ENCODE measurements at places on chromosomes 1 and 21.
A peak's percentile ranks its signal among the peaks of the same experiment; 100 is the strongest.

GRCh38 chr1:65156910-65157545, 9.0 kb downstream of the AK4 start:
- DNase-seq, result no peak

DNA sequence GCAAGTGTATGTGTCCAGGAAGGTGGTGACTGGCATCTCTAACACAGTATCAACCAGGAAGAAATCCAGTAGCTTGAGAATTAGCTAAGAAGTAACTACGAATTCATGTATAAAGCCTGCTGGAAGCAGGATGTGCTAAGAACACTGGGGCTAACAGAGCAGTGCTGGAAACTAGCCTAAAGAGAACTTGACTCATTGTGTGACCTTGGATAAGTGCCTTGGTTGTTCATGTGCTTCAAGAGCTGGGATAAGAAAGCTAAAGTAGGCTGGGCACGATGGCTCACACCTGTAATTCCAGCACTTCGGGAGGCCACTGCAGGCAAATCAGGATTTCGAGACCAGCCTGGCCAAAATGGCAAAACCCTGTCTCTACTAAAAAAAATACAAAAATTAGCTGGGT, 186.9 kb downstream of the RRAGC start:
- no peak for DNase-seq

DNA sequence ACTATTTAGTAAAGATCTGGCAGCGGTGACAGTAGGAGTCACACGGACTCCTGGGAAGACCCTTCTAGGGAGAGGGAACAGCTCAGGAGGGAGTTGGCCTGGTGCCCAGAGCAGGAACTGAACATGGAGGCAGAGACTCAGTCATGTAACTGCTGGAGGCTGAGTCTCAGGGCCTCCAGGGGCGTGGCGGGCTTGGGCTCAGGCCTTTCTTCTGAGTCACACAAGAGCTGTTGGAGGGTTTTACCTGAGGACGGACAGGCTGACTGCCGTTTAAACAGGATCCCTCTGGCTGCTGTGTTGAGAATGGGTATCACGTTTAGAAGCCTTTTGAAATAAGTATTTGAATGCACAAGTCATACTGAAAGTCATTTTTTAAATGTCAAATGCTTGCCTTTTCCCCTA, 7.2 kb upstream of the ETS2 start:
- DNase-seq, result no peak

DNA sequence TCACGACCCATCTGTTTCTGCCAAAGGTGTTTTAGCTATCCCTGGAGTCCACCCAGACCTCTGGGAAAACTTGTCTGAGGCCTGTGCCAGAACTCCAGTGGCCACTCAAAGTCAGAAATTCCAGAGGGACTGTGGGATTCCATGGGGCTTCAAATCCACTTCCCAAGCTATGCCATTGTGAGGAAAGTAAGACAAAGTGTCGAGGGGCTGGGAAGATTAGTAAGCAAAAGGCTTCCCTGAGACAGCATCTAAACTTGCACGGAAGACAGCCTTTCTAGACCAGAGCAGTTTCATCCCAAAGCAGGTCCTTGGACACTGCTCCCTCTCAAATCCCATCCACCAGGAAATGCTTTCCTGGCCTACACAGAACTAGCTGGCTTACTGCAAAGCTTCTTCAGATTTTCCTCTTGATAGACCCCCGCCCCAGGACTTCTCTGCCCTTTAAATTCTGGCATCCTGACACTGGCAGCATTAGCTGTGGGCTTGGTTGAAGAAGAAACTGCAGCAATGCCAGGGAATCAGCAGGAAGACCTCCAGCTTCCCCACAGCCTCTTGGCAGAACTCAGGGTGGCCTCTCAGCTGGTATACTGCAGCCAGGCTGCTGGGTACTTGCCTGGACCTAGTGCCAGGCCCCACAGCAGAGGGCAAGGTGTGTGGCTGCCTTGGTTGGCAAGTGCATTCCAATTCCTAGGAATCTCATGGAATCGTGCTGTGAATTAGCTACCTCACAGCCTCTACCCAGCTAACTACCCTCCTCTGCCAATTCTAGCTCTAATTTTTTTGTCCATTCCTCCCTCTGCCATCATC, 27.3 kb upstream of the LMX1A start:
- no peak for DNase-seq

DNA sequence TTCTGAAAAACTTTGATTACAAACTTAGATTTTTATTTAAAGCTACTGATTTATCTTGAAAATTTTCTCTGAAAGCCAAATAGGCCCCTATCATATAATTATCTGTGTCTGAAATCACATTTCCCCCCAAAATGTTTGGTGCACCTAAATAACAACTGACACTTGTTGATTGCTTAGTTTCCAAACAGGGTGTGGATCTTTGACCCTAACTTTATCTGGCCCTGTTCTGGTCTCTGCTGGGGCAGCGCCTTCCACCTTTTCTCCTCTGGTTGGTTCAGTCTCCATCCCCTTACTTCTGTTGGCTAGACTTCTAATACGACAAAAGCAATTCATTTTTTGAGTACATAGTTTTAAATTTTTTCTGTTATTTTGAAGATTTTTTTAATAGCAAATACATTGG, 10.2 kb upstream of the OTUD7B start:
- DNase-seq, result no peak

- peak; percentile 67 for DNase-seq
Measured at GRCh38 chr1:159798893-159799292, 3.3 kb upstream of the FCRL6 start.

GRCh38 chr1:201468844-201469644, at the start of gene PHLDA3:
Gene PHLDA3 (minus strand): TSS chr1:201469188. CDS start chr1:201468786, 402 bp downstream.
- no peak for DNase-seq

GRCh38 chr1:199174336-199174735, 535.5 kb downstream of the PTPRC start:
- DNase-seq, result no peak

- DNase-seq, result no peak
Measured at GRCh38 chr1:202706851-202707250, 3.4 kb downstream of the SYT2 start.

GRCh38 chr21:34280389-34280795, 83.4 kb upstream of the KCNE2 start:
- no peak for DNase-seq

DNA sequence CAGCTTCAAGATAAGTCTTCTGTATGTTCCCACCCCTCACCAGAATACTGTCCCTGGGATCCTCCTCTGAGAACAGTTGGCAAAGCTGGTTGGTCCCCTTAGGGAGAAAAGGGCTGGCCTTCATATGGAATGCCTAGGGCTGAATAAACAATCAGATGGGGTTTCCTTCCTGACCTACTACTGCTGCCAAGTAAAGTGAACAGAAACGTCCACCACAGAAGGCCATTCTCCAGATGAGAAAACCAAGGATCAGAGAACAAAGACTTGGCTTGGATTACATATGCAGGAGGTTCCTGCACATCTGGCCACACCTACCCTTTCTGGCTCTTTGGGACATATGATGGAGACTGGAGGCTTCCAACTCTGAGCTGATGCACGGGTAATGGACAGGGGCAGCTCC, 194.5 kb downstream of the HIVEP3 start:
- DNase-seq, result no peak

DNA sequence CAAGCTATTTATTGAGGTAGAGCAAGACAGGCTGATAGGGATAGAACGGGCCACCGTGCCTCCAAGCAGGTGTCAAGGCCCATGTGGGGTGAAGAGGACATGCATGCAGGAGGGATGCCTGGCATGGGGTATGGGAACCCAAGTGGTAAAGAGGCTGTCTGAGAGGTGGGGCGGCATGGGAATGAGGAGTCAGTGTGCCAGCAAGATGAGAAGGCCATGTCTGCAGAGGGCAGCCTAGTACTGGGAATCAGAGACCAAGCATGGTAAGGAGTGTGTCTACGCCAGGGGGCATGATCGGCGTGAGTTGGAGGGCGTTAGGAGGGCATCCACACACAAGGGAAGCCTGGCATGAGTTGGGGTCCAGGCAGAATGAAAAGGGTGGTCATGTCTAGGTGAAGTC, 303.7 kb upstream of the PLD5 start:
- DNase-seq, result no peak

DNA sequence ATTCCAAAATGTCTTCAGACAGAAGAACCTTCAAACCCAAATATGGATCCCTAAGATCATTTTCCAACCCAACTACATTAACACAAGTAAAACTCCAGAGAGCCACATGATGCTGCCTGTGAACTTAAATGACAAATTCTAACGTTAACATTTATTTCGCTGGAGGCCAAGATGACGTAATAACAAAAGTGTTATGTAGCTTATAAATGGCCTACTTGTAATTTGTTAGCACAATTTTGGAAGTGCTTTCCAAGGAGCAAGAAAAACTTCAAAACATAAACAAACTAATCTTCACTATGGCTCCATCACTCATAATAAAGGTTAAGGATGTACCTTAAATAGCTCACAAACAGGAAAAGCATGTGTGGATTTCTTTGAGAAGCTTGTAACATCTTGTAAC, 126.7 kb downstream of the HLCS start:
- DNase-seq, result no peak

GRCh38 chr21:46171996-46172862, 12.0 kb downstream of the SPATC1L start:
- no peak for DNase-seq

- no peak for DNase-seq
Measured at GRCh38 chr1:170987424-170987823, 52.1 kb downstream of the MROH9 start.

DNA sequence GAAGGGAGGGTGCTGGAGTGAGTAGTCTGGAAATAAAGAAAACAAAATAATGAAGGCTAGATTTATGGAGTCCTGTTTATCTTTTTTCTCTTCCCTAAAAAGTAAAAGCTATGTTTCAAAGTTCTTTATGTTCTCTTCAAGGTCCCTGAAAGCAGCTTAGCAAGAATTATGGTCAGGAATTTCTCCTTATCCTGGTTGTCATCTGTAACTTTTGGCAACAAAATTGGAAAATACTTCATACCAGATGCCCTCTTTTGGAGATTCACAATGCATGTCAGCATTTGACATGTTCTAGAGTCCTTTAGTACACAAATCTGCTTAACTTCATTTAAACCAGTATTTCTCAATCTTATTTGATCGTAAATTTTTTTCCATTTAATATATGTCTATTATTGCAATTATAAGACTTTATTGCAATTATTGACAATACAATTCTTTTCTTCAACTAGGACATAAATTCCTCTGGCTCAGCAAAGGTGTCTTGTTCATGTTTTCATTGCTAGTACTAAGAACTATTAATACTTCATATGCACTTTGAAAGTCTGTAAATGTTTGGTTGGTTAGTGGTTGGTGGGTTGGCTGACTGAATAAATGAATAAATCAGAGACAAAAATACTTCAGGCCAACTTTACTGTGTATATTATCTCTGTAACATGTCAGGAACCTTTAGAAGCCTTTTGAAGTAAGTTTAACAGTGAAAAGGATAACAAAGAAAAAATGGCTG, 101.5 kb downstream of the ATP1B1 start:
- no peak for DNase-seq

DNA sequence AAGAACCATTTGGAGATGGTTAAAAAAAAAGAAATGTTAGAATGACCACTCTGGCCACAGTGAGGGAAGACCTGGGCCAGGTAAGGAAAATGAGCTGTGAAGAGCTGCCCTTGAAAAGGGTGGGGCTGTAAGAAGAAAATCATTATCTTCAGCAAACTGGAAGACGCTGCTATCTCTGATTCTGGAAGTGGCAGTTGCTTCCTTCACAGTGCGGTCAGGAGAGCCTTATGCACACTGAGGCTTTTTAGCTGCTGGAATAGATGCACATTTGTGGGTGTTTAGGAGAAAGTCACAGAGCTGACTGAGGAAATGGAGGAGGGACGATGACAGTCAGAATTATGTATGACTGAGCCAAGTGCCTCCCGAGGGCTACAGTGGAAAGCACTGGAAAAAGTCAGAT, 91.6 kb downstream of the TBX19 start:
- no peak for DNase-seq

DNA sequence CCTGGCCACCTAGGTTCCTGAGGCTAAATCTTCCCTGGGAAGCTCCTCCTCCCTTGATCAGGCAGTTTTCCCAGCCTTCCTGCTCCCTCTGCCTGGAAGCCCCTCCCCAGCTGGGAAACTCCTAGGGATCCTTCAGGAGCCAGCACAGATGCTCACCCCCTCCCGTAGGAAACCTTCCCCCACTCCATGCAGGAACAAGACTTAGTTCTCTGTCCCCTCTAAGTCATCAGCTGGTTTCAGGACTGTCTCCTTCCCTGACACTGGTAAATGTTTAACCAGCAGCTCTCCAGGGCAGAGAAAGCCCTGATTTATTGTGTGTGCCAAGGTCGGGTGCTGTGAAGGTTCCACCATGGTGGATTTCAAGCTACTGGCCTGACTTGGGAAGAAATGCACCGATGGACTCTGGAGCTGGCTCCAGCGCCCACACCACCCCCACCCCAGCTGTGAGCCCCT, 25.0 kb downstream of the TTC39A start:
- DNase-seq, result no peak

DNA sequence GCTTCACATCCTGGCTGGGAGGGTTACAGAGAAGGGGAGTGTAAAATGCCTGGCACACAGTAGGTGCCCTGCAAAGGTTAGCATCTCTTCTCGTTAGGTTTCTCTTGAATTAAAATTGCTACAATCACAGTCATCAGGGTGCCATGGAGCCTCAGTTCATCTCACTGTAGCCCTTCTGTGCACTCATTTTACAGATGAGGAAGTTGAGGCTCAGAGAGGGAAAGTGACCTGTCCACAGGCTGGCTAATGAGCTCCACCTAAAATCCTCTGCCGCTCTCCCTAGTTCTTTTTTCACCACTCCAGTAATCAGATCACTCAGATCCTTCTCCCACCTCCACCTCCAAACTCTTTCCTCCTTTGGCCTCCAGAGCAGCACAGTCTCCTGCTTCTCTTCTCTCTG, 13.5 kb upstream of the AHDC1 start:
- DNase-seq, result no peak

DNA sequence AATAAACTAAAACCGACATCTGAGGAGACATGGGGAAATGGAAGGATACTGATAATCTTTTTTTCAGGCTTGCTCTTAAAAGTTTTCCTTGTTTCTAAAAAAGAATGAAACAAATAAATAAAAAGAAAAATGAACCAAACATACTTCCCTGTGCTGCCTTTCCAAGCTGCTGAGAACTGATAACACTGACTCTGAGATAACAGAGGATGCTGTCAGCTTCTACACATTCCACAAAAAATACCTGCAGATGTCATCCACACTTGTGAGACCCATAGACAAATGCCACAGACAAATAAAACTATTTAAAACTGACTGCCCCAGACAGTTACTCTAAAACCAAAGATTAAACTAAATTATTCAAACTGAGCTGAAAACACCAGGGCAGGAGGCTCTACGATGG, 12.0 kb upstream of the OR6K3 start:
- no peak for DNase-seq

DNA sequence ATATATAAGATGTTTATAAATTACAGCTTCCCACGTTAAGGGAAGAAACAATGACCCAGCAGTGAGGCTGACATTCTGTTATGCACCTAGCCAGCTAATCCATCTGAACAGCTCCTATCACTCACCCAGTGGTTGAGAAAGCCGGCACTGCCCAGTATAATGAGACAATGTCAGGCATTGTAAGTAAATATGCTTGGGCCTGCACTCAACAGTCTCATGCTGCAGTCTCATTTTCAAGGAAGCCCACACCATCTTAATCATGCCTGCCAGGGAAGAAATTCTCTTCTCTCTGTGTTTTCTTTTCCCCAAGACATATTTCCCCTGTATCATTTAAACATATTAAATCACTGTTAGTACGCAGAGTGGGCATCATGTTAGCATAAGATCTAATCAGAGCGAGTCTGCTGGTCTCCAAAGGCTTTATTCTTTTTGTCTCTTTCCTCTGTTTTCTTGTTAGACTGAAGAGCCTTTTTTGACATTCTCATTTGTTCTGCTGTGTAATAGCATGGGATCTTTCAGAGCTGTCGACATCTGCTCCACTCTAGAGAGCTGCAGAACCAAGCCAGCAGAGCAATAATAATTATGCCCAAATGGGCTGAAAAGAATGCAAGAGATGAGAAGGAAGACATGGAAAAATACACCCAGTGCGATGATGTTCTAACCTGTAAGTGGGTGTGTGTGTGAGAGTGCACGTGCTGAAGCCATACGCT, 67.6 kb upstream of the SLC22A15 start:
- DNase-seq, result no peak

All from HS-5 (cell line).